Skeletal muscle cell (primary cell): ENCODE measurements at places on chromosomes 1 and 21.

- DNase-seq = no peak
These were observed 8.1 kb downstream of the NGF start for GRCh38 chr1:115329965-115330364.

DNA sequence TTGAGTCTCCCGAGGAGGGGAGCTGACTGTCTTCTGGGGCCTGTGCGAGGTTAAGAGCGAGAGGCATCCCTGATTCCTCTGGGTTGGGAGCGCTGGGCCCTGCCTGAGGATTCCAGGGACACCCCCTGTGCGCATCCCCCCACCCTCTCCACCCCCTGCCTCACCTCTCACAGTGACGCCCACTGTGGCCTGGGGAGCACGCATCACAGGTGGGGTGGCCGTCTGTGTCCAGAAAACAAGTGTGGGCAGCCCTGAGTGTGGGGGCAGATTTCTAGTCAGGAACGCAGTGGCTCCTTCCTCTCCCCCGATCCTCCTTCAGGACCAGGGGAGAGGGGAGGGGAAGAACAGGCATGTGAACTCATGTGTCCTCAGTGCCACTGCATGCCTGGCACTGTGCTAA, 61.7 kb downstream of the LDLRAD2 start:
- no peak for DNase-seq

- DNase-seq = no peak
These were observed 33.5 kb upstream of the ADAR start for GRCh38 chr1:154641534-154641933.

GRCh38 chr1:111085676-111086075, 54.2 kb downstream of the DRAM2 start:
- DNase-seq = no peak

GRCh38 chr1:233960386-233960785, 55.9 kb downstream of the SLC35F3 start:
- no peak for DNase-seq

DNA sequence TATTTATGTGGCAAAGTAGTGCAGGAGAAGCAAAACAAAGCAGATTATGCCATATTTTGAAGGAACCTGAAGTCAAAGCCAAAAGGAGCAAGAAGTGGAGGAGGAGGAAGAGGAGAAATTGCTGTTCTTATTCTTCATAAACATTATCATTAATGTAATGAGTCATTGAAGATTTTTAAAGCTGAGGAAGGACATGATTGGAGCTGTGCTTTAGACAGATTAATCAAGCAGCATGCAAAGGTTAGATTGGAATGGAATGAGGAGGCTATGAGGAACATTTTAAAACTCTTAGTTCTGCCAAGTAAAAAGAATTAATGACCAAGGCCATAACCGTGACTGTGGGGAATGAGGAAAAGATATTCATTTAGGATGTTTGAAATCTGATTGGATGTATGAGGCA, 33.0 kb upstream of the HSD17B7 start:
- no peak for DNase-seq

DNA sequence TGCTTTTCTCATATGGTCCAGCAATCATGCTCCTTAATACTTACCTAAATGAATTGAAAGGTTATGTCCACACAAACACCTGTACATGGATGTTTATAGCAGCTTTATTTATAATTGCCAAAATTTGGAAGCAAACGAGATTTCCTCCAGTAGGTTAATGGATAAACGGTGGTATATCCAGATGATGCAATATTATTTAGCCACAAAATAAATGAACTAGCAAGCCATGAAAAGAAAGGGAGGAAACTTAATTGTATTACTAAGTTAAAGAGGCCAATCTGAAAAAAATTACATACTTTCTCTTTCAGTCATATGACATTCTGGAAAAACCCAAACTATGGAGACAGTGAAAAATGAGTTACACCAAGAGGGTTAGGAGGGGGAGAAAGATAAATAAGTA, 76.3 kb upstream of the LRRC7 start:
- no peak for DNase-seq

DNA sequence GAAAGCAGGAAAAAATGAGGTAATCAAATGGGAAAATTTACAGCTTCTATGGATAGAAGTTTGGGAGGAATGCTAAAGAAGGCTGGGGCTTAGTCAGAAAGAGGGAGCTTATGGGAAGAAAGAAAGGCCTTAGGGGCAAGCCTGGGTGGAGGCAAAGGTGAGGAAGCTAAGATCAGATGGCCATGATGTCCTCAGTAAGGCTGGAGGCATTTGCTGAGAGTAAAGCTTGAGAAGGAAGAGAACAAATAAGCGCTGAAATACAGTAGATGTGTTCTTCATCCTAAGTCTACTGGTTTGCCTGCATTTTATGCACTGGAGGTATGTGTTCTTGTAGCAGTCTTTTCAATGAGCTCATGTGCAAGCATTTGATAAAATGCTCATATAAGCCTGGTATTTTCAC, 355.4 kb downstream of the BRINP2 start:
- DNase-seq = no peak

DNA sequence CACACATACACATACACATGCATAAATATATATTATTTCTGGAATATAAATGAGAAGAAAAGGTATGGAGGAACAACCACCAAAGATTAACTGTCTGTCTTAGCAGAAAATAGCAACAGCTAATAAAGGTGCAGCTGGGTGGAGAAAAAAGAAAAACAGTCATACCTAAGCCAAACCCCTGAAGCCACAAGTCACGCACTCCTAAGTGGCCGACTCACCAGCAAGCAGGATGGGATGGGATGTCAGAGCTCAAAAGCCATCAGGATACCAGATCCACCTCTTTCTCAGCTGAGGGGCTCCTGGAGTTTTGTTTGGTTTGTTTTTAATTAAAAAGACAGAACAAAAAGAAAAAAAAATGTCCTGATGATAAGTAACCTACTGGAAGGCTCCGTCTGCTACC, 64.7 kb upstream of the HIVEP3 start:
- no peak for DNase-seq

- DNase-seq = no peak
These were observed 19.2 kb upstream of the EDEM3 start for GRCh38 chr1:184773762-184774320.

DNA sequence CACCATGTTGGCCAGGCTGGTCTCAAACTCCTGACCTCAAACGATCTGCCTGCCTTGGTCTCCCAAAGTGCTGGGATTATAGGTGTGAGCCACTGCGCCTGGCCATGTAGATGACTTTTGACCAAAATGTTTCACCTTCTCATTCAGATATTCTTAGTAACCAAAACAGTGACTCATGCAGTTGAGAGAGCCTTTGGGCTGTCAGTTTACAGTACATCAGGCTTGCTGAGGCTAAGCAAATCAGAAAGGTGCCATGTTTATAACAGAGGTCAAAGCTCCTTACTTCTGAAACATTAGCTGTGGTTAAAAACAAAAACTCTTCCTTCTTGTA, 21.0 kb downstream of the CNIH4 start:
- no peak for DNase-seq

- DNase-seq = no peak
These were observed 84.3 kb upstream of the KLHDC7A start for GRCh38 chr1:18396247-18396980.

DNA sequence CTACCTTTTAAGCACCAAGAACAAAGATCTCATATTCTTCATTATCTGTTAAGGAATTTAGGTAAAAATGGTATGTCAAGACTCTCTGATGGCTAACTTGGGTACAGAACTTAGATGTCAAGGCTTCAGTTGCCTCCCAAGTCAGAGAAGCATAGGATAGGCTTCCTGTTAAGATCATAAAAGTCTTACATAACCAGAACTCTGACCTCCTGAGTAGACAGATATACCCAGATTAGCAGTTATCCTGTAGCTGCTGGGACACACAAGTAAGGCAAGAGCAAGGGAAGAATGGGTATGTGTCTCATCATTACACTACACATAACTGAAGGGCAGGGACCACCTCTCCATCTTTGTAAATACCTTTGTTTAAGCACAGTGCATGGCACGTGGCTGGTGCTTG, 15.4 kb upstream of the KLHL12 start:
- DNase-seq = no peak

DNA sequence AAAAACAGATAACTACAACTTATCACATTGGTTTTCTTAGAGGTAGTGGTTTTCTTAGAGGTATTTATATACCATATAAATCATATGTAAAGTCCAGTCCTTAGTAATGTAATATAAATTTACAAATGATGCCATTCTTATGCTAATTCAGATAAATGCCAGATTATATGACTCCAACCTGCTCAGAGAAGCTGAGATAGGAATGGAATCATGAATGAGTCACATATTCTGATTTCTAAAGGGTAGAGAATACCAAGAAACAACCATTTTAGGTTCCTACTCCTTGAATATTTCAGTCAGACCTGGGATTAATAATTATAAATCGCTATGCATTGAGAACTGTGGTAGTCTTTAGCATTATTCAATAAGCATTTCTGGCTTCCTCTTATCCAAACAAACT, 760.1 kb upstream of the NEGR1 start:
- no peak for DNase-seq

DNA sequence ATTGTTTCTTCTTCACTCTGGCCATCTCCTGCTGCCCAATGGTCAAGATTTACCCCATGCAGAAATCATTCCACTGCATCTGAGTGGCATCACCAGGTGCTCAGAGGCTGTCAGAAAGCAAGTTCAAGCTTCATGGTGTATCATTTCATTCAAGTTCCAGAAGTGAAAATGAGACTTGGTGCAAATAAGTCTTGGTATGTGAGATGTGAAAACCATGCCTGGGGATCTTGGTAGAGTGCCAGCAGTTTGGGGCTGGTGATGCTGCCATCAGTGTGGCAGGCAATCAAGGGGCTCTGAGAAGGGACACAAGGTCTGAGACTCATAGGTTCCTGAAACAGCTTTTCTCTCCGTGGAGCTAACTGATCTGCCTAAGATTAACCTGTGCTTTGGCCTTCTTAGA, 52.0 kb downstream of the CD2 start:
- DNase-seq = no peak

DNA sequence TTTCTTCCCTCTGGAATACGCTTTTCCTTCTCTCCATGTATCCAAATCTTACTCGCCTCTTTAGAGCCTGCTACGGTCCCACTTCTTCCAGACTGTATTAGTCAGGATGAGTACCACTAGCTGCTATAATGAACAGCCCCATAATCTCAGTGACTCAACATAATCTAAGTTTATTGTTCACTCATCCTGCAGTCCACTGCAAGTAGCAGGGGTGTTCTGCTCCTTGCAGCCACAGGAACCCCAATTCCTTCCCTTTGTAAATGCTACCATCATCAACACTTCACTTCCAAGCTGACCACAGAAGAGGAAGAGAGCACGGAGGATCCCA, 18.1 kb upstream of the LDLRAP1 start:
- no peak for DNase-seq

DNA sequence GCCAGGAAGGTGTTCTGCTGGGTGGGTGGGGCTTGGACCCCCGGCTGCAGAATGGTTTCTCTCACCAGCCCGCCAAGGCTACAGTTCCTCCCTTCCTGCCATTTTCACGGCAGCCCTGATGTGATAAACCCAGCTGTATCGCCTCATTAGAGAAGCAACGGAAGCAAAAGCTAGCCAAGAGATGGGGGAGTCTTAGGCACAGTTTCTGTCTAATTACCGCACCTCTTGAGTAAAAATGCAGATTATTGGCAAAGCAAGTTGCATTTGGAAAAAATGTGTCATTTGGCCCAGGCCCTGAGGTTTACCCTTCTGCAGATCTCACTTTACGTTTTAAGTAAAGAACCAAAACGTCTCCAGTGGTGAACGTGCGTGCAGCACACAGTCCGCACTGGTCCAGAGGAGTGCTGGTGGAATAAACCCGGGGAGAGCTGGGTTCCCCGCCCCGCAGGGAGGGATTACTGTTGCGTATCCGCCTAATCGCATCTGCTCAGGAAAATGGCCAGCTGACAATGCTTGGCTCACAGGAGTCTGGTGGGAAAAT, 109.9 kb downstream of the GALNT2 start:
- DNase-seq = no peak

DNA sequence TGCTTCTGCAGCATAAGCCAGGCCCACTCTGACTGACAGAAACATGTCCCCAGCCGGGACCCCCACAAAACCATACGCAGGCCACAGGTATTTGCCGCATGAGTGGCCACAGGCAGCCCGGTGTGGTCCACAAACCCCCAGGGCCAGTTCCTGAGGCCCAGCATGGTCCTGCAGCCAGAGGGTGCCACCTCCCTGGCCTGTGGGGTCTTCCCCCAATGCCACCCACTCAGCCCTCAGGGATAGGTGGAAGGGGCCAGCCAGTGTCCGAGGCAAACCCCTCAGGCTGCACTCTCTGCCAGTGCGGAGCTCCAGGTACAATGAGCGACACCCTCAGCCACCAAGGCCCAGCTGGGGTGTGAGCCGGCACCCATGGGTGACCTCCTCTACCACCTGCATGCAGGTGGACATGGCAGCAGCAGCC, 43.5 kb downstream of the UBE2G2 start:
- no peak for DNase-seq

DNA sequence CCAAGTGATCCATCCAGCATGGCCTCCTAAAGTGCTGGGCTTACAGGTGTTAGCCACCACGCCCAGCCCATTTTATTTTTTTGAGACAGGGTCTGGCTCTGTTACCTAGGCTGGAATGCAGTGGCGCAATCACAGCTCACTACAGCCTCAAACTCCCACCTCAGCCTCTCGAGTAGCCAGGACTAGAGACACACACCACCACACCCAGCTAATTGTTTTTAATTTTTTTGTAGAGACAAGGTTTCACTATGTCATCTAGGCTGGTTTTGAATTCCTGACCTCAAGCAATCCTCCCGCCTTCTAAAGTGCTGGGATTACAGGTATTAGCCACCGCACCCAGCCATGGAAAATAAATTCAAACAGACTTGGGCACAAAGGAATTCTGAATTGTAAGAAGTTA, 31.9 kb downstream of the PUM1 start:
- DNase-seq = no peak

DNA sequence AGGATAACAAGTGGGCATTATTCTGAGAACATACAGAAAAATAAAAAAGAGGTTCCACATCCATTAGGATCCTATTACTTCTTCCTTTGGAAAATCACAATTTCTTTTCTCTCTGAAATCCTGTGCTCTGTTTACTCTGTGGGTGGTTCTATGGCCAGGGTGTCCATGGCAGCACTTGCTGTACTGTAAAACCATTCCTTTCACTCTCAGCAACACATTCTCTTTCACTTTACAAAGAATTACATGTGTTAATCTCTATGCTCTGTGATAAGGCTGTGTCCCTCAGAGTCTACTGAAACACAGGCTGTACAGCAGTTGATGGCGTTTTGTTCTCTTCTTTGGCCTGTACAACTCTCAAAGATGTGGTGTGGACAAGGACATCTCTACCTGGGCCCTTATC, 524.1 kb downstream of the PTBP2 start:
- peak; percentile 4 for DNase-seq

GRCh38 chr1:229430761-229431283, 3.1 kb downstream of the ACTA1 start:
- DNase-seq = no peak

DNA sequence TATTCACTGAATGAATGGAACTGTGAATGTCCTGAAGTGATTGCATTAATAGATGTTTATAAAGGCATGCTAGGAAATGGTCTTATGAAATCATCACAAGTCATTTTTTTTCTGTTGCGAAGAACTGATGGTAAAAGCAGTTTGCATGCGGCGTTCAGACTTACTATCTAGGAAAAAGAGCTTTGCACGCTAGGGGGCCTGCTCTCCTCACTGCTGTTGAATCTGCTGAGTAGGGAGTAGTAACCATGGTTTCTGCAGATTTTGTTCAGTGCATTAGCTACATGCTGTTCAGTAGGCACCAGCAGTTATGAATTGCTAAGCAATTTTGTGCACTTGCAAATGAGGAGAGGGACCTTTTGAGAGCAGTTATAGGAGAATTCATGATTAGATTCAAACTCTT, 57.9 kb downstream of the CENPF start:
- peak; percentile 76 for DNase-seq

GRCh38 chr1:94324178-94324544, 86.8 kb upstream of the ARHGAP29 start:
- DNase-seq = no peak

GRCh38 chr1:212467843-212468482, 35.2 kb downstream of the NENF start:
- no peak for DNase-seq
